ENCODE measurements at places on chromosomes 16 and 17.

DNA sequence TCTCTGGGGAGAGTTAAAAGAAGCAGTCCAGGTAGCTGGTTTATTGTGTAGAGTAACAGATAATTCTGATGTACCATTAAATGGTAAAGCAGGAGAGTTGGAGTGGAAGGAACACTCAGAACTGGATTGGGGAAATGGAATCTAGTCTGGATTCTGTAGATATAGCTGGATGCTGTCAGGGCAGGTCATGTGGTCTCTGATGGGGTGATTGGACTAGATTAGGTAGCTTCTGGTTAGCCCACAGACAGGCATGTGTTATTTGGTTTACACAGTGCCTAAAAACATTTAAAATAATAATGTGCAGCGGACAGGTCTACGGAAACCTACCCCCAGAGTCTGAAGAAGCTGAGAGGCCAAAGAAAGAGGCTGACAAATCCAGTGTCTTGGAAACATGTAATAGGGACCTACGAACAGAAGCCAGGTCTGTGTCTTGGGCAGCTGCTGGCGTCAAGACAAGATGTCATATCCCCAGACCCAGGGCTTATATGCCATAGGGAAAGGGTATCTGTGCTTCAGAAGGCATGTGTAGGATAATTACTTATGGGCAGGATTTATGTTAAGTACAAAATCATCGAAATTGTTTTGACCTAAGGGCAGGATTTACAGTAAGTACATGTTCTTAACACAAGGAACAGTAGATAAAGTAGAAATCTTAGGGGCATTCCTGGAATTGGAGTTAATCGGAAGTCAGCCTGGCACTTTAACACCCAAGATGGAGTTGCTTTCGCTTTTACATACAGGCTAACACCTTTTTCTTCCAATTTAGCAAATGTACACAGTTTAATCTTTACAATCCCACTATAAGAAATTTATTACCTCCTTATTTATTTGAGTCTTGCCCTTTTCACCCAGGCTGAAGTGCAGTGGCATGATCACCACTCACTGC is 12.4 kb downstream of the LUC7L3 start:
- no peak for DNase-seq

DNA sequence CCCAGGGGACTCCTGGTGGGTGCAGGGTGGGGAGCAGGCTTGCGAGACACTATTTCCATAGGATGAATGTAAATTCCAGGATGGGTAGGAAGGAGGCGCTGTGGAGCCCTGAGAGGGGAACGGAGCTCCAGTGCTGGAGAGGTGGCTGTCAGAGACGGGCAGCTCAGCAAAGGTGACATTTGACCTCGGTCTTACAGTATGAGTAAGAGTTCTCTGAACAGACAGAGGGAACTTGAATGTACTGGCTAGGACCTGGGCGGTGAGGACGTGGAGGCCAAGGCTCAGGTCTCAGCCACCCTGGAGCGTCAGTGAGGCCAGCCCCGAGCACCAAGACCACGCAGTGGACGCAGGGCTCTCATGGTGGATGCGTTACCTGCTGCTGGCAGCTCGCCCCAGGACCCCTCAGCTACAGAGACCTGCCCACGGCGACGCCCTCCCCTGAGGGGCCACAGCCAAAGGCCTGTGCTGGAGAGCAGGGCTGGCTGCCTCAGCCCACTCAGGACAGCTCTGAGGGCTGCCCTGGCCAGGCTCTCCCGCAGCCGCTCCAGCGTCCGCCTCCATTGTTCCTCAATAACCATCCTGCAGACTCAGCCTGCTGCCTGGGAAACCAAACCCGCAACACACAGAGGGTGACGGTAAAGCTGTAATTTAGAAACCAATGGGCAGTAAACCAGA is 65.9 kb upstream of the TNRC6C start:
- DNase-seq = no peak

- no peak for DNase-seq
Measured at GRCh38 chr17:81684442-81684911, 666 bp downstream of the HGS start.

DNA sequence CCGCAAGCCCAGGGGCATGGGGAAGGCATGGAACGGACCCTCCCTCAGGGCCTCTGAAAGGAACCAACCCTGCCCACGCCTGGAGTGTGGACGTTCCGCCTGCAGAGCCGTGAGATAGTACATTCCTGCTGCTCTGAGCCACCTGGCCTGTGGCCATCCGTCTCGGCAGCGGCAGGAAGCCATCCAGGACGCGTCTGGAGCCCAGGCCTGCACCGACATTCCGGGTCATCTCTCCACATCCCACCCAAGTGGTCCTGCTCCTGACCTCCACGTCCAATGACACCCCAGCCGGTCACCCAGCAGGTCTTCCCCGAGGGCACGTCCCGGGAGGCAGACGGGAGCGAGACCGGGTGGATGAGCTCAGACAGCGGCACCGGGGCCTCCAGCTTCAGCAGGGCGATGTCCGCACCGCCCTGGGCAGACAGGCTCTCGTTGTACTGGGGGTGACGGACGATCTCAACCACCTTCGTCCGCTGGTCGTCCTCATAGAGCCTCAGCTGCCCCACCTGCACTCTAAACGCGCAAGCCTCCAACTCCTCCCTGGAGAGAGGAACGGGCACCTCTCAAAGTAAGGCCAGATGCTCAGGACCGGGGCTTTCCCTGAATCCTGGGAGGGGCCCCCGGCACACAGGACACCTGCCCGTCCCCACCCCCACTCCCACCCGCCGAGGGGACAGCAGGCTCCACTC is 21.3 kb upstream of the UBE2I start:
- DNase-seq = no peak

DNA sequence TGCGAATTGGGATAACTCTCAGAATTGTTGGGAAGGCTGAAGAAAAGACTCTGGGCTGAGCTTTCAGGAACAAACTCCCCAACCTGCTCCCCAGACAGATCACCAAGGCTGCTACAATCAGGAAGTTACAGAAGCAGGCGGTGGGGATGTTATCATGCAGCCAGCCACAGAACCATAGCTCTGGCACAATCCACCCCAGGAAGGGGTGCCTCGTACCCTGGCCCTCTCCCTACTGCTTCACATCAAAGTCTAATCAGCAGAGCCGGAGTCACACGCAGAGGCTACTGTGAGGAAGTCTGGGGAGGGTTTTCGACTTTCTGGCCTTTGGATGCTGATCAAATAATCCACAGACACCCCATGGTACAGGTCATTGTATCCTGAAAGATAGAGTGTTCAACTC is 86.8 kb downstream of the NTN1 start:
- no peak for DNase-seq

GRCh38 chr16:23365602-23366240 is 63.6 kb downstream of the SCNN1B start:
- DNase-seq = no peak

GRCh38 chr17:1986783-1987451 is 38.2 kb downstream of the RTN4RL1 start:
- no peak for DNase-seq

GRCh38 chr16:67279296-67280089 is at the start of gene PLEKHG4:
Gene PLEKHG4, plus strand, starts transcription at chr16:67279532. Its CDS starts 513 bp downstream, at chr16:67280045.
- DNase-seq = peak; percentile 74

- DNase-seq = no peak
Measured at GRCh38 chr16:10253409-10253808, 71.2 kb upstream of the GRIN2A start.

Data from NCI-H1930 (cell line).